ENCODE measurements at places on chromosomes 7 and 10.

DNA sequence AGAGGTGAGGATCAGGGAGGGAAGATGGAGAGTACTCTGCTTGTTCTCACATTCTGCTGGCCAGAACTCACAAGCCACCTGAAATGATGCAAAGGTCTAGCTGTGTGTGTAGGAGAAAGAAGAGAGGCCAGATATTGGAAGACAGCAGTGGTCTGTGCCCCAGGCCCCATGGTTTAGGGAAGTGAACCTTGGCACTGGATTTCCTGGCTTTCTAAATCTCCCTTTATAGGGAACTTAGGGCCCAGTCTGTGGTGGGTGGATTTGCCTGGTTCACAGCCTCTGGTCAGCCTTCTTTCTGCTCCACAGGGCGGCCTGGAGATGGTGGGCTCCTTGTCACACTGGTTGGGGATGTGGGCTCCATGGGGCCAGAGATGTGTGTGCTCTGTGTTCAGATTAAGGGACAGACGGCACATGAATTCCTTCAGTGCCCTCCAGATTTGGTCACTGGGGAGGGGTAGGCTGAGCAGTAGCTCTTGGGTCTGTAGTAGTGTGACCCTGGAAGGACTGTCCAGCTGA, 9.5 kb upstream of the SH2D4B start:
- DNase-seq: no peak

GRCh38 chr10:35707642-35708425, 65.7 kb upstream of the FZD8 start:
- DNase-seq: no peak

DNA sequence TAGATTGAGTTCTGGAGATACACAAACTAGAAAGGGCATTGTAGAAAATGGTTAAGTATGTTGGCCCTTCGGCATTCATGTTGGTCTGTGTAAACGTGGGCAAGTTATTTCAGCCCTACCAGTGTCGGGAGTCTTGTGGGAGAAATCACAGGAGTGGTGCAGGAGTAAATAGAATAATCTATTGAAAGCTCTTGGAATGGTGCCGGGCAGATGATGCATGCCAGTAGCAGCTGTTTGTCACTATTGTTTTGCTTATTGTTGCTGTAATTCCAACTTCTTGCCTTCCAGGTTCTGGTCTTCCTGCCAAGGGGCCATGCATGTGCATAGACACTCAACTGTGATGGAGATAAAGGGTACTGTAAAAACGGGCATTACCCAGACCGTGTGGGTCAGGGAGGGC, 259.4 kb downstream of the CAMK1D start:
- no peak for DNase-seq

DNA sequence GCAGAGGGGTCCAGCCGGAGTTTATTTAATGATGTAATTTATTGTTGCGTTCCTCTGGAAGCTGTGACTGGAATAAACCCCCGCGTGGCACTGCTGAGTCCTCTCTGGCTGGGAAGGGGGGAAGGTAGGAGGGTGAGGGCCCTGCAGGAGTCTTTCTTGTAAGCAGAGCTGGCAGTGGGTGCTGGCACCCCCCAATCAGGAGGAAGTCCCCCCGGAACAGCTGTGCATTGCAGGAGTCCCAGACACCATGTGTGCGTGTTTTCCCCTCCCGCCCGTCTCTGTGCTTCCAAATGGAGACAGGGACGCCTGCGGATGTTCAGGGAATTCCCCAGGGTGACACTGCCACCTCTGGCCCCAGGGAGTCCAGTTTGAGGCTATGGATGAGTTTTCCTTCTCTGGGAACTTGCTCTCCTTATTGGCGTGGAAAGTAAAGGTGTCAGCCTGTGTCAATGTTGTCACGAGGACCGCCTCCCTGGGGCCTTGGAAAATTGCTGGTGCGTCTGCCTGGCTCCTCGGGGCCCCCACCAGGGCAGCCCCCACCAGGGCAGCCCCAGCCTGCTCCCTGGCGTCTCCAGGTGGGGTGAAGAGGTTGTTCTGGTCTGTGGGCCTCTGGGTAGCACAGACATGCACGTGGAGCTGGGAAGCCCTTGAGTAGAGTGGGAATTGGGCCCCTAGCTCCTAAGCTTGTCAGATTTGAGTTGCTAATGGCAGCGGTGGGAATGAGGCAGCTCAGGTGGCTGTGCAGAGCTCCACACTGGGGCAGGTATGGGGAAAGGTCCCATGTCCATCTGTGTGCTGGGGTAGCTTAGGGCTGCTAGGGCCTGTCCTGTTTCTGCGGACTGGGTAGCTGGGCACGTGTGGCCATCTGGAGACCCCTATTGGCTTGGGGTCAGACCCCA, 2.7 kb downstream of the FZD9 start:
- DNase-seq: no peak

GRCh38 chr10:97718659-97719142, 5.2 kb downstream of the MARVELD1 start:
- no peak for DNase-seq

GRCh38 chr10:52818019-52818418, 45.4 kb upstream of the MBL2 start:
- peak; percentile 42 for DNase-seq

- no peak for DNase-seq
Observed at GRCh38 chr10:104351061-104351702, 2.5 kb upstream of the CFAP58 start.

DNA sequence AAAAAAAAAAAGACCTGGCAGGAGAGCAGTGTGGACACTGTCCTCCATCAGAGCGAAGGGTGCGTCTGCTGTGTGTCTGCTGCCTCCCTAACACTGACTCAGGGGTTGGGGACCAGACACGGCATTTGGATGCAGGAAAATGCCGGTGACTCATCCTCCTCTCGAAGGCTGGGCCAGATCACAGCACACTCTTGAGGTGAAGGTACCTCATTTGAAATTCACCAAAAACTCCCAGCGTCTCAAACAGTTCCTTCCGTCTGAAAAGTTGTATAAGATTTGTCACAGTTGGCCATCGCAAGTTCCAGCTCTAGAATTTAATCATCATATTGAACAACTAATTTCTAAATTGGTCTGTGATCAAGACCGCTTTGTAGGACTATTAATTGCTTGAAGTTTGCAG, 118.1 kb upstream of the LYZL2 start:
- DNase-seq: no peak

- peak; percentile 18 for DNase-seq
Observed at GRCh38 chr7:138970952-138971351, 10.2 kb downstream of the KIAA1549 start.

DNA sequence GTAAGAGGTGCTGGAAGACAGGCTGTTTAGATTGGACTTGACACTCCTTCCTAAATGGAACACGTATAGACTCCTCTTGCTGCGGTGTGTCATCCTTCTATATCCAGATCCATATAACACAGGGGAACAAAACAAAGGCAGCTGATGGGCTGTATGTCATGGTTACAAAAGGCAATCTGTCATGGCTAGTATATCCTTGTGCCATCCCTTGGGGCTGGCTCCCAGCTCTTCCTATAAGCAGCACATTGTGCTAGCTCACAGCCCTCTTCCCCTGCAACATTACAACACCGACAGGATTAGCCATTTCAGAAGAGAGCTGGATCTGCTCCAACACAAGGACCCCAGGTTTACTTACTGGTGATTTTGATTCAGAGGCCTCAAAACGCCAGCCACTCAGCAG, 15.3 kb downstream of the LIPK start:
- no peak for DNase-seq

DNA sequence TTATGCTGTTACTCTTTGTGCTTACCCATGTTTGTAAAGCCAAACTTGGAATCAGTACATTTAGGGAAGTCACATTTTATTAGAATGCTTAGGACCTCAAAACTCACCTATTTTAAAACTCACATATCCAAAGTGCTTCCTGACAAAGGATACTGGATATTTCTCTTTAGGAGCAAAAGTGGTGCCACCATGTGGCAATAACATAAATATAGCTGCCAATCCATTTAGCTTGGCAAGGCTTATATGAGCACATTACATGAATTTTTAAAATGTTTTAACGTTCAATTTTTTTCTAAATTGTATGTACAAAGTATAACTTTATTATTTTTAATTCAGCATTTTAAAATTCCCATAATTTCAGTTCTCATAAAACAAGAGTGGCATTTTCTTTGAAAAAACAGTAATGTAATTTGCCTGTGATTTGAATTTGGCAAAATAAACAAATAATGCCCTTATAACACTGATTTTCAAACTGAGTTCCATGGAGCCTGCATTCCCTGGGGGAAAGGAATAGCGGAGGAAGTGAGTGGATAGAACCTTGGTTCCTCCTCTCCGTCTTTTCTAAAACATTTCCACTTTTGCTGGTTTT, 75.4 kb downstream of the HDAC9 start:
- DNase-seq: peak; percentile 77

DNA sequence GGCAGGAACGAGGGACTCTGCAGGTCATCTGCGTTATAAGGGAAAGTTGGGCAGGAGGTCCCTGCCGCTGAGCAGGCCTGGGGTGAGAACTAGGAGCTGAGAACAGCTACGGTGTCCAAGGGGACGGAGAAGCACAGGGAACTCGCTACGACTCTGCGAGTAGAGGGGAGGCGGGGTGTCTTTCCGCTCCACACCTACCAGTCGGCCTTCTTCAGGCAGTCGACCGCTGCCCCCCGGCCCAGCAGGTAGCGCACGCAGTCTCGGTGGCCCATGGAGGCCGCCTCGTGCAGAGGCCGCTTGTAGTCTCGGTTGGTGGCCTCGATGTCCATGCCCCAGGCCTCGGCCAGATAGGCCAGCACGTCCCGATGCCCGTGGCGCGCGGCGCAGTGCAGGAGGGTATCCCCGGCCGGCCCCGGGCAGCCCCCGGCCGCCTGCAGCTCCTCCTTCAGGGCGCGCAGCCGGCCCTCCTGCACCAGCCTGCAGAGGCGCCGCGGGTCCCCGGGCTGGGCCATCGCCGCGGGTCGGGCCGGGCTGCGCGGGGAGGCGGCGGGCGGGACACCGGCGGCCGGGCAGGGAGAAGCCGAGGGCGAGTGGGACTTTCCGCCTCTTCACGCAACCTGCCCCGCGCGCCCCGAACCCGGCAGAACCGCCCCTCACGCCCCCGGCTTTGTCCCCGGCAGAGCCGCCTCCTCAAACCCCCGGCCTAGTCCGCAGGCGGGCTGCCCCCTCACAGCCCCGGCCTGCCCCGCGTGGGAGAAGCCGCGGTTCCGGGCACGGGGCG, 660 bp downstream of the ANKRD16 start:
- peak; percentile 23 for DNase-seq

DNA sequence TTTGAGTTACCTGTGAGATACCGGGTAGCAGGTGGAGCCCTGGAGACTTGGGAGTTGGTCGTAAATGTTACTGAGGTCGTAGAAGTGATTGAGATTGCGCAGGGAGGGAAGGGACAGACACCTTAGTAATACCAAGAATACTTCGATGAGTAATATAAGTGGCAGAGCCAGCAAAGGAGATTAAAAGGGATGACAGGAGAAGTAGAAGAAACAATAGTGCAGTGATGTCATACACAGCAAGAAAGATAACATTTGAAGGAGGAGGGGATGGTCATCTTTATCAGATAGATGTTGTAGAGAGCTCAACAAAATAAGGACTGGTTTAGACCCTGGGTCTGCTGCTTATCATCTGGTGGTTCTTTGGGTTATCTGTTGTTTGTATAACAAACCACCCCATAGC, 5.0 kb downstream of the BCCIP start:
- DNase-seq: no peak

- no peak for DNase-seq
Observed at GRCh38 chr10:94858005-94858404, 80.5 kb upstream of the CYP2C9 start.

DNA sequence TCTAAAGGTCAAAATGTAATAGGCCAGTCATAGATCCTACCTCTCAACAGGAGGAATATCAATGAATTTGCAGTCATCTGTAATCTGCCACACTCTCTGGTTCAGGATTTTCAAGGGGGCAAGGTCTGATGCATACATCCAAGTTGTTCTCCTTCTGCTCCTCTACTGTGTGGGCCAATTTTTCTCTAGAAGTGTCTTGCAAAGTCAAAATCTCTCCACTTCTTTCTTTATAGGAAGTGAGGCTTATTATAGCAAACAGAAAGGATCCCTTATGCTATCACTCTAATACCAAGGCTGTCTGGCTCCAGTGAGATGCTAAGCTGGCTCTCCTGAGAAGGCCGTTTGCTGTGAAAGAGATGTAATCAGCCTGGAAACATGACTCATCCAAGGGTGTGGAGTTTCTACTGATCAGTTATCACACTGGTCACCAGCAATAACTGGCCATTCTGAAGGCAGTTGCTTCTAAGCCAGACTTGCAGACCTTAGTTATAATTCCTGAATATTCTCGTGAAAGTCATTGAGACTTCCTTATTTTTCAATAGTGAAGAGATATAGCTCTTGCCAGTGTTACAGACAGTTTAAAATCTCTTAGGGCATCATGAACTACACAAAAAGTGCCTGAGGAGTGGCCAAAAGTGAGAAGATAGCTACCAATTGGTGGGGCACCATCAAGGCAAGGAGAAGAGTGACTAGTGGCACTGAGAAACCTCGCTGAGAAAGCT, 43.2 kb upstream of the LRGUK start:
- no peak for DNase-seq
